HT-29 (cell line): ENCODE measurements at places on chromosomes 2 and 18. TPM values are rescaled to one million over a fixed set of nuclear protein-coding genes. Genes with fewer than 3 reads are reported as not detected.

Gene EMILIN1
- 0.65 and 1.1 TPM in 2 replicates for total RNA-seq

Gene UBXN2A
- total RNA-seq, result 2.8 and 4.7 TPM in 2 replicates

Gene IL1RL2
- 2.4 and 3.8 TPM in 2 replicates for total RNA-seq

Gene DCDC2C
- not detected in 2 replicates for total RNA-seq

Gene DYNAP
- not detected in 2 replicates for total RNA-seq

Gene COL3A1
- not detected in 2 replicates for total RNA-seq

Gene TRAF3IP1
- total RNA-seq, result 2.4 and 3.6 TPM in 2 replicates

Gene MARCHF4
- not detected in 2 replicates for total RNA-seq

Gene RGPD4
- not detected in 2 replicates for total RNA-seq

Gene VSNL1
- total RNA-seq, result not detected in 2 replicates

Gene SKOR2
- total RNA-seq, result not detected in 2 replicates

Gene SCN1A
- total RNA-seq, result not detected in 2 replicates

Gene NGEF
- 13.4 and 13.5 TPM in 2 replicates for total RNA-seq

Gene CDH20
- not detected in 2 replicates for total RNA-seq

Gene SGPP2
- 16.9 and 23.6 TPM in 2 replicates for total RNA-seq

Gene LBX2
- total RNA-seq, result 4.8 and 5.0 TPM in 2 replicates

Gene EMILIN2
- total RNA-seq, result 33.0 and 48.0 TPM in 2 replicates

Gene SFXN5
- total RNA-seq, result 48.3 and 49.4 TPM in 2 replicates

Gene COBLL1
- total RNA-seq, result 11.1 and 12.4 TPM in 2 replicates

Gene SPP2
- not detected in 2 replicates for total RNA-seq

Gene DSG4
- total RNA-seq, result 0.03 and 0.38 TPM in 2 replicates

Gene ATP8B1
- 25.8 and 34.0 TPM in 2 replicates for total RNA-seq

Gene PNPT1
- 19.9 and 22.8 TPM in 2 replicates for total RNA-seq

Gene LOXHD1
- total RNA-seq, result not detected in 2 replicates

Gene ZNF385B
- total RNA-seq, result not detected in 2 replicates

Gene ALK
- total RNA-seq, result not detected in 2 replicates

Gene SLC16A14
- total RNA-seq, result 0.23 TPM in 1 of 2 replicates, not detected in the other

Gene GRP
- total RNA-seq, result not detected in 2 replicates

Gene STK39
- total RNA-seq, result 37.7 and 37.8 TPM in 2 replicates

Gene ANO7
- 3.0 and 4.1 TPM in 2 replicates for total RNA-seq

Gene GALNT14
- total RNA-seq, result 58.8 and 68.4 TPM in 2 replicates

Gene KIAA2012
- 0.05 TPM in 1 of 2 replicates, not detected in the other for total RNA-seq

Gene DCAF17
- total RNA-seq, result 3.8 and 4.4 TPM in 2 replicates

Gene RAB17
- total RNA-seq, result 44.2 and 65.1 TPM in 2 replicates

Gene B3GNT7
- total RNA-seq, result 3.2 and 3.6 TPM in 2 replicates

Gene CD8B2
- not detected in 2 replicates for total RNA-seq

Gene RAX
- not detected in 2 replicates for total RNA-seq

Gene CPLX4
- total RNA-seq, result not detected in 2 replicates

Gene GKN2
- total RNA-seq, result not detected in 2 replicates

Gene SOX11
- not detected in 2 replicates for total RNA-seq

Gene TMEM182
- 2.6 and 6.5 TPM in 2 replicates for total RNA-seq

Gene CYP27C1
- not detected in 2 replicates for total RNA-seq

Gene CHRND
- total RNA-seq, result not detected in 2 replicates

Gene NR4A2
- 4.1 and 5.2 TPM in 2 replicates for total RNA-seq

Gene BCL2
- total RNA-seq, result 0.05 and 0.36 TPM in 2 replicates

Gene UGT1A3
- total RNA-seq, result 1.2 and 1.6 TPM in 2 replicates
